ENCODE measurements at places on chromosomes 7 and 10.

- no peak for ATAC-seq
Measured at GRCh38 chr10:19659920-19660655, 156.1 kb upstream of the PLXDC2 start.

- ATAC-seq: no peak
Measured at GRCh38 chr10:47283101-47283630, 16.8 kb upstream of the GDF10 start.

DNA sequence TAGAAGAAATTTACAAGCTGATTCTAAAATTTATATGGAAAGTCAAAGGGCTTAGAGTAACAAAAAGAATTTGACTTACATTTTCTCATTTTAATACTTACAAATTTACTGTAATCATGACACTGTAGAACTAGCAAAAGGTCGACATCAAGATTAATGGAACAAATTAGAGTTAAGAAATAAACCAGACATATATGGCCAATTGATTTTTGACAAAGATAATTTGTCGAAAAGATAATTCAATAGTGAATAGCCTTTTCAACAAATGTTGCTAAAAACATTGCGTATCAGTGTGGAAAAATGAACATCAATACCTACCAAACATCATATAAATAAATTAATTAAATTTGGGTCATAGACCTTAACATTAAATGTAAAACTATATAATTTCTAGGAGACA is 955.5 kb upstream of the AUTS2 start:
- no peak for ATAC-seq

DNA sequence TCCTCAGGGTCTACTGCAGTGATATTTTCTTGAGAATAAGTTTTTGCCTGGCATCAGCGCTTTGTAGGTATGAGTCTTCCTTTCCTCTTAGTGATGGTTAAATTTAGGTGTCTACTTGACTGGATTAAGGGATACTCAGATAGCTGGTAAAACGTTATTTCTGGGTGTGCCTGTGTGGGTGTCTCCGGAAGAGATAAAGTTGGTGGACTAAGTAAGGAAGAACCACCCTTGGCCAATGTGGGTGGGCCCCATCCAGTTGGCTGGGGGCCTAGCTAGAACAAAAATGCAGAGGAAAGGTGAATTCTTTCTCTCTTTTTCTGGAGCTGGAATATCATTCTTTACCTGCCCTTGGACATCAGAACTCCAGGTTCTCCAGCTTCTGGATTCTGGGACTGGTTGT is 138.8 kb downstream of the ADCYAP1R1 start:
- ATAC-seq: no peak

GRCh38 chr10:110016039-110016438 is 8.3 kb downstream of the ADD3 start:
- no peak for ATAC-seq
